ENCODE measurements at places on chromosomes 7 and 10. TPM values are rescaled to one million over a fixed set of nuclear protein-coding genes. Genes with fewer than 3 reads are reported as not detected.

The HMX3 gene
- not detected for polyA plus RNA-seq

The CNPY1 gene
- polyA plus RNA-seq, result not detected

The NPTX2 gene
- 6.9 TPM for polyA plus RNA-seq

The GCK gene
- 7.1 TPM for polyA plus RNA-seq

The PITX3 gene
- polyA plus RNA-seq, result 25.3 TPM

The TAS2R4 gene
- 1.6 TPM for polyA plus RNA-seq

The HYAL4 gene
- polyA plus RNA-seq, result not detected

The PGAM2 gene
- polyA plus RNA-seq, result 319 TPM

The NPM3 gene
- polyA plus RNA-seq, result 56.9 TPM

GRCh38 chr10:132427939-132428367 is 31.0 kb downstream of the PWWP2B start:
- no peak for DNase-seq

GRCh38 chr10:22230158-22230833 is 12.5 kb upstream of the EBLN1 start:
- DNase-seq, result peak; percentile 53

DNA sequence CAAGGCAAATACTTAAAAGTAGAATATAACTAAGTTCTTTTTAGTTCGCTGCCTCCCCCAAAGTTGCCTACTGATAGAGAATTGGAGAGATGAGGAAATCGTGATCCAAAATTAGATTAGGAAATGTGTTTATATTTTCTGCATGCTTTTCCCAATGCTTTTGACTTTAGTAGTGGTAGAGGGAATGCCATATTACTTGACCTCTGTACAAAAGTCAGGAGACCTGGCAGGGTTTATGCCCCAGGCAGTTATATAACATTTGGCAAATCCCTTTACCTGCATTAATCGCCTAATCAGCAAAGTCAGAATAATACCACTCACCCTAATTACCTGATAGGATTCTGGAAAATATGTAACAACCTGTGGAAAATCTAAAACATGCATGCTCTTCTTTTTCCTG is 142.9 kb downstream of the ANKRD30A start:
- no peak for DNase-seq

GRCh38 chr7:120539321-120539720 is 266.3 kb downstream of the KCND2 start:
- no peak for DNase-seq

DNA sequence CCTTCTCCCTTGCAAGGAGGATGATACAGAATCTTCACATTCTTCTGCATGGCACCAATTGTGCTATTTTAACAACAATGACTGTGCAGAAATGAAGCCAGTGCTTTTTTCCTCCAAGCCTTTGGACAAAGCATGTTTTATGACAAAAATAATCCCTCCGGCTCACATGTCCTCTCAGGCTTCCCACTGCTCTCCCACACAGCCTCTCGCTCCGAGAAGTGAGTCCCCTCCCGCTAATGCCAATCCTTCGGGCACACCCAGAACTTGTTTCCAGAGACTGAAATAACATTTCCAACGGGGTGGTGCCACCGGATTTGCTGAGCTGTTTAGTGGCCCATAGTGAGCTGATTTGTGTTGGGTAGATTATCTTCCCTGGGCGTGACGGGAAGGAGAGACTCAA is 35.8 kb downstream of the RBM17 start:
- no peak for DNase-seq

- DNase-seq, result no peak
Measured at GRCh38 chr7:24851786-24852185, 94.5 kb upstream of the GSDME start.

DNA sequence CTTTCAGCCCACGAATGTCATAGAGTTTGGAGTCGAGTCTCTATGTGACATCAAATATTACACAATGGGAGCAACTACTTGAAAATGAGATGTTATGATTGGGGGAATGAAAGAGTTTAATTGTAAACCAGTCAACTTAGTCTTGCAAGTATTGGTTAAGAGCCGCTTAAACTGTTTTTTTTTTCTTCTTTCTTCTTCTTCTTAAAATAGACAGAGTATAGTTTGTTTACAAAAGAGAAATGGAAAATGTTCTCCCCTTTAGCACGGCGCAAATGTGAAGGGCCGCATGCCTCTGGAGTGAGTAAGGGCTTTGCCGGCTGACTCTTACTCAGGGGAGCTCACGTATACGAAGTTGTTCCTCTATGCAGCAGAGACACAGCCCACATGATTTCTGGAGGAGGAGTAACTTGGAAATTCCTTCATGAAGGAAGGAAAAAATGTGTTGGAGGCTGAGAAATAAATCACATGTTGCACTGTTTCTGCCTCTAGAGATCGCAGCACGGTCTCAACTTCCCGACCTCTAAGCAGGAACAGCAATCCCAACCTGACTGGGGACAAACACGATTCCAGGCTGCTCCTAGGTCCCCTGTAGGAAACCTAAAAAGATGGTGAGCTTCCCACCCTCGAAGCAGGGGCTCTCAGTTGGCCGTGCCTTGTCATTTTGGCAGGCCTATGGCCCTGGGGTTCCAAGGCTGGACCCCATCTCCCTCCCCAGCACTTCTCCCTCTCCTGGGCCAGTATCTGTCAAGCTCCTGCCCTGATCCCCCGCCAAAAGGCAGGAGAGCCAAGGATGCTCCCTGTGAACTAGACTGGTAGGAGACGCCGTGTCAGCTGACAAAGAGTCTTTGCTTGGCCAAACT is 44.8 kb downstream of the MYOF start:
- peak; percentile 93 for DNase-seq

- no peak for DNase-seq
Measured at GRCh38 chr10:75261813-75262705, 26.3 kb upstream of the COMTD1 start.

GRCh38 chr10:35555962-35556930 is 48.9 kb upstream of the GJD4 start:
- DNase-seq, result no peak

DNA sequence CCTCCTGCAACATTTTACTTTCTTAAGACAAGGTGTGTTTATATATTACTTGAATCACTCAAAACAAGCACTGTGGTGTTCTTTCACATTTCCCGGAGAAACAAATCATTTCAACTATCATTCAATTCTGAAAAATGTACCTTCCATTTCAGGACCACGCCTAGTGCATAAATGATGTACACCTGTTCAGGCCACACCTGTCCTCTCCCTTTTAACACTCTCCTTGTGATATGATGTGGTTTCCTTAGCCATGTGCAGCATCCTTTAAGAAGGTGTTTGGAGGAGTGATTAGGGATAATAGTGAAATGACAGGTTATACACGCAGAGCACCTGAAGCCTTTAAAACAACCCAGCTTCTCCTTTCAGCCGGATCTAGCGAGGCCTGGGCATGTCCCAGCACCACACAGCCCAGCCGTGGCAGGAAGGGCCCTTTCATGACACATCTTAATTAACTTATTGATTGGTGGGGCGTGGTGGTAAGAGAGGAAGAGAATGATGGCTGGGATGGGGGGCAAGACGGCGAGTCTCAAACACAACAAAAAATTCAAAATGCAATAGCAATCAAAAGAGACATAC is 26.9 kb downstream of the ABLIM1 start:
- no peak for DNase-seq

GRCh38 chr7:106080300-106080987 is 31.7 kb downstream of the SYPL1 start:
- DNase-seq, result no peak

DNA sequence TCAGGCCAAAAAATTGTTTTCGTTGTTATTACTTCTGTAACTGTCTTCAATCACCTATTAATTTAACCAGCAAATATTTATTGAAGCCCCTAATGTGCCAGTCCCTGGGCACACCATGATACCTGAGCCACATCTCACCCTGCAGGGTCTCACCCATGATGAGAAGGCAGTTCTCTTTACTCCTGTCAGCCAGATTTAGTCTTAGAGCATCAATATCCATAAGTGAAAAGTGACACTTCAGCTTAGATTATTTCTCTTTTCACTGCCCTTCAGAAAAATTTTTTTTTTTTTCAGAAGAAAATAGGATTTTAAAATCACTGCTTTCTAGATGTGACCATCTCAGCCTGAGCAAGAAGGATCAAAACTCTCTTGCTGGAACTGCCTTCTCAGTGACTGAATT is 258.6 kb upstream of the NFE2L3 start:
- no peak for DNase-seq

- no peak for DNase-seq
Measured at GRCh38 chr7:75642810-75643486, 95.8 kb downstream of the HIP1 start.

- DNase-seq, result no peak
Measured at GRCh38 chr10:118542745-118543144, 52.7 kb downstream of the PRLHR start.

DNA sequence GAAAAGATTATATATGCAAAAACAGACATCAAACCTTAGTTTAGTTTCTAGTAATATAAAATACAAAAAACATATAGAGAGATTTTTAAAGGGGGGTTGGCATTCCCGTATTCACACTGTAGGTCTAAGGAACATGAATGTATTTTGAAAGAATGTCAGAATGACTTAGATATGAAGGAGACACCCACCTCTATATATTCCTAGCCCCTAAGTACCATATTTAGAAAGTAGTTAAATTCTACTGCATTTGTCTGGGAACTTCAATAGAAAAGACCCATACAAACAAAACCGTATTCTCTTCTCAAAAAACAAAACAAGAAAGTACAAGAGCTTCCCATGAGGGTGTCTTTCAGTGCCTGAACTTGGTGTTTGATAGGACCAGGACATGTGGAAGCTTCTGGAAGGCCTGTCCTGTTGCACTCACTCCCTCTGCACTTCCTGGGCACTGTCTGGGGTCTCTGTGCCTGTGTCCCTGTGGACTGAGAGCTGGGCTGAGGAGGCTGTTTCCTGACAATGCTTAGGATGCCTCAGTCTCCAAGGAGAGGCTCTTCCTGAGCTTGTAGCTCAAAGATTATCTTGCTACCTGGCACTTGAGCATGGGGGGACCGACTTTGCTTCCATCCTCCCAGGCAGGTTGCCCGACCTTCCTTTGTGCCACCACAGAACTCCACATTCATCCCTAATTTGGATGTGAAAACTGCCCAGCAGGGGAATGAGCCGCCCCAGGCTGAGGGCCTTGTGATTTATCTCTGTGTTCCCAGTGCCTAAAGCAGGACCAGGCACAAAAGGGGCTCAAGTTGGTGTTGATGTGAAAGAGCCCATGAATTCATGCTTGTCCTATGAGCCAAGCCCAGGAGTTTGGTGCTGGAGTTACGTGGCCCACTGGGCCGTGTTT is 44.4 kb upstream of the KLF6 start:
- DNase-seq, result no peak

All from hindlimb muscle (tissue), 1 donor.